ENCODE measurements at places on chromosomes 4 and X.

DNA sequence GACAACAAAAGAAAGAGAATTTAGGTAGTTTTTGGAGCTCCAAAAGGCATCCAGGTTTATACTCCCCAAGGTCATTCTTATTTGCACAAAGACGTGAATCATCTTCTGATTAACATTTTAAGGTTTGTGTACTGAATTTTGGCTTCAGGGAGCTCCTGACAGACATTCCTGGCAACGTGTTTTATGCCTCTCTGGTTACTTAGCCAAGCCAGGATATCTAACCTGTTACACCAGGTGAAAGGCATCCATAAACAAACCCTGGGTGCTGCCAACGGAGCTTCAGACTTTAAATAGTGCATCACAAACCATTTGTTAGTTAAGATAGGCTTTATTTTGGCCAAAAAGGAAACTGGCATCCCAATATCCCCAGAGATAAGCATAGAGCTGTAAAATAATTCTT, 997.3 kb downstream of the ARAP2 start:
- DNase-seq = no peak

DNA sequence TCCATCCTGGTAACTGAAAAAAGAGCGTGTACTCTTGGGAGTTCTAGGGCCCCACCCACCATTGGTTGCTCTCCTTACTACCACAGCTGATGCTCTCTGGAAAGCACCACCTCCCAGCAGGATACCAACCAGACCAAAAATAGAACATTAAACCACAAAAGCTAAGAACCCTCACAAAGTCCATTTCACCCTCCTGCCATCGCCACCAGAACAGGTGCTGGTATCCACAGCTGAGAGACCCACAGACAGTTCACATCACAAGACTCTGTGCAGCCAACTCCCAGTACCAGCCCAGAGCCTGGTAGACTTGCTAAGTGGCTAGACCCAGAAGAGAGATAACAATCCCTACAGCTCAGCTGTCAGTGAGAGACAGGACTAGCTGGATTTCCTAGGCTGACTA, 240.6 kb downstream of the PABPC4L start:
- no peak for DNase-seq

GRCh38 chr4:41214136-41214824, at the start of gene APBB2:
APBB2 (minus strand) TSS chr4:41214542; CDS start chr4:41033254, 181,288 bp downstream.
- DNase-seq = peak; percentile 95

GRCh38 chrX:124347242-124347641, 879 bp downstream of the SH2D1A start:
- DNase-seq = no peak

- no peak for DNase-seq
Measured at GRCh38 chr4:168095776-168096406, 3.6 kb downstream of the ANXA10 start.

- peak; percentile 82 for DNase-seq
Measured at GRCh38 chr4:169757575-169758184, at the start of gene HPF1. HPF1 (minus strand) TSS chr4:169757944; CDS start chr4:169757877, 67 bp downstream.

DNA sequence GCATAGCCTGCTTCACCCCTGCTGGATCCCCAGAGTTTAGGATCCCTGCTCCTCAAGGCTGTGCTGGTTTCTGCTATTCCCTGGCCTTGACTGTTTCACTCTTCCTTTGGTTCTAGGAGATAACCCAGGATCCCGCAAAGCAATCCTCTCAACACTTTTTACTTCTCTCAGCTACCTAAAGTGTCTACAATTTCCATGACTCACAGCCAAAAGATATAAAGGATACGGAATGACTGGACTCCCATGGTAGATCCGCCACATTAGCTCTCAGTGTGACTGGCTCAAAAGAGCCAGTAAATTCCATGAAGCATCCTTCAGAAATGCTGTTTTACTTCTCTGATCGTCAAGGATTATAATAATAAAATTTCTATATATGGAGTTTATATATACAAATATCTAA, 66.3 kb upstream of the TMEM164 start:
- no peak for DNase-seq

GRCh38 chr4:146155152-146155724, 20.3 kb upstream of the LSM6 start:
- no peak for DNase-seq

GRCh38 chrX:148774276-148774675, 273.9 kb downstream of the AFF2 start:
- no peak for DNase-seq

All from H1 (cell line).